ENCODE measurements at places on chromosomes 7 and 10.
A peak's percentile ranks its signal among the peaks of the same experiment; 100 is the strongest.

- DNase-seq: no peak
Observed at GRCh38 chr7:35707422-35707821, 12.5 kb upstream of the HERPUD2 start.

DNA sequence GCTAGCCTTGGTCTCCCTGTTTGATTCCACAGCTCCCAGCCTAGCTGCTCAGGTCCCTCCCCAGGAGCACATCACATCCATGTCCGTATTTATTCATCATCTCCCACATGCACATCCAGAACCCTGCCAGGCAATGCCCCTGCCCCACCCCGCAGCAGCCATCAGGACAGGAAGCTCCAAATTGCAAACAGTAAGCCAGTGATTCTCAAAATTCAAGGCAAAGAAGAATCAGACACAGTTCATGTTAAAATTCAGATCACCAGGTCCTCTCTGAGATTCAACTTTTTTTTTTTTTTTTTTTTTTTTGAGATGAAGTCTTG lies 17.7 kb downstream of the LRRC20 start:
- DNase-seq: no peak

DNA sequence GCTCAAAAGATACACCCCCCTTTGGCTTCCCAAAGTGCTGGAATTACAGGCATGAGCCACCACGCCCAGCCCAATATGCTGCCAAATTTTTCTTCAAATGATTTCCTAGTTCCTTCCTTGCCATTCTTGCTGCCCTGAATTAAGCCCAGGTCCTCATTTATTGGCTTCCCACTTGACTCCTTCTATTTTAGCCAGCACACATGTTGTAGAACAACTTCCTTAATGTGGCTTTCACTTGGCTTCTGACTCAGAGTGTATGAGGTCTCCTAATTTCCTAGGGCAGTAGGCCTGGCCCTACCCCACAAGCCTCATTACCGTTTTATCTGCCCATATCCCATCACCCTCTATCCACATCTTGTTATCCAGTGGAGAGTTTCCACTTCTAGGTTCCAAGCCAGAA lies 21.8 kb upstream of the HIPK2 start:
- no peak for DNase-seq

- no peak for DNase-seq
Observed at GRCh38 chr7:101558742-101559325, 70.3 kb downstream of the MYL10 start.

DNA sequence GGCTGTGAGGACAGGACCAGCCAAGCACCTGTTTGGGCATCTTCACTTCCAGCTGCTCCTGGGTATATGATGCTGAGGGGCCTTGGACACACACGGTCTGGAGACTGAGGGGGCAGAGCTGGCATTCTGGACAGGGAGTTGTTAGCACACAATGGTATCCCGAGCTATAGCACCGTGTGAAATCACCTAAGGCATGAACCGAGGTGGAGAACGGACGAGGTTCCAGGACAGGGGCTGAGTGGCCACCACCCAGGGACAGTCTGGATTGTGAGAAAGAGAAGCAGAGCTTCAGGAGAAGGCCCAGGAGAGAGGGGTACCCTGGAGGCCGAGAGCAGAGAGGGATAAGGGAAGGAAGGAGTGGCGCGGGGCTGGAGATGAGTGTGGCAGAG lies 571.8 kb downstream of the TCERG1L start:
- DNase-seq: no peak

DNA sequence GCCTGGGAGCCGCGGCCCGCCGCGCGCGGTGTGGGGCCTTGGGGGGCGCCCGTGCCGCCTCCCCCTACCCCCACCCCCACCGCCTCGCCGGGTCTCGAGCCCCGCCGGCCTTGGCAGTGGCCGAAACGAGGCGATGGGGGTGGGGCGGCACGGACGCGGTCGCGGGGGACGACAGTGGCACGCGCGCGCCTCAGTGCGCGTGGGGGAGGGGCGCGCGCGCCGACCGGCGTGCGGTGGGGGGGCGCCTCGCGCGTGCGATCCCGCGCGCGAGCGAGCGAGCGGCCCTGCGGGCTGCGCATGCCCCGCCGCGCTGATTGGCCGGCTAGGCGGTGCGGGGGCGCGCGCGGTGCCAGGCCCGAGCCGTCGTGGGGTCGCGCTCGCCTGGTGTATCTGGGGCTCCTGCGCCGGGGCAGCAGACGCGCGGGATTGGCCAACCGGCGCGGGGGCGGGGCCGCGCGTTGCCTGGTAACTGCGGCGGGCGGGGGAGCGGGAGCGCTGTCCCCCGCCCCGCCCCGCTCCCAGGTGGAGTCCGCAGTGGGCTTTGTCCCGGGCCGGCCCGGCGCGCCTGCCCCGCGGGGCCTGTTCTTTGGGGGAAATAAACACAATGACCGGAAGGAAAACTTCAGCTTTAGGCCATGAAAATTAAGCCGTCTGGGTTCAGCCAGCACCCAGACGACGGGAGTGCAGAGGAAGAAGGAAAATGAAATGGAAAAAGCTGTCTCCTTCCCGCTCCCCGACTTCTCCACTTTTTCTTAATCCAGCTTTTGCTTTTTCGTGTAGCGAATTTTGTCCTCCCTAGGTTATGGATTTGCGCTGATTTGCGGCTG lies 873 bp downstream of the GTF2I start:
- DNase-seq: peak; percentile 82
